ACHN (cell line): ENCODE measurements at places on chromosomes 12 and 14.
A peak's percentile ranks its signal among the peaks of the same experiment; 100 is the strongest.

- no peak for DNase-seq
Observed at GRCh38 chr14:63840981-63841380, 11.8 kb upstream of the SYNE2 start.

DNA sequence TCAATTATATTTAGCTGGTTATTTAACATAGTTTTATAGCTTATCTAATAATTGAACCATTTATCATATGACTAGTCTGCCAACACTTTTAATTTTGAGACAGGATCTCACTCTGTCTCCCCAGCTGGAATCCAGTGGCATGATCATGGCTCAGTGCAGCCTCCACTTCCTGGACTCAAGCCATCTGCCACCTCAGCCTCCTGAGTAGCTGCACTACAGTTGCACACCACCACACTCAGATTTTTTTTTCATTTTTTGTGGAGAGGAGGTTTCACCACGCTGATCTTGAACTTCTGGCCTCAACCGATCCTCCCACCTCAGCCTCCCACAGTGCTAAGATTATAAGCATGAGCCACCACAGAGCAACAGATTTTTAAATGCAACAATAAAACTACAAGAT lies 151.4 kb upstream of the MDGA2 start:
- peak; percentile 8 for DNase-seq

DNA sequence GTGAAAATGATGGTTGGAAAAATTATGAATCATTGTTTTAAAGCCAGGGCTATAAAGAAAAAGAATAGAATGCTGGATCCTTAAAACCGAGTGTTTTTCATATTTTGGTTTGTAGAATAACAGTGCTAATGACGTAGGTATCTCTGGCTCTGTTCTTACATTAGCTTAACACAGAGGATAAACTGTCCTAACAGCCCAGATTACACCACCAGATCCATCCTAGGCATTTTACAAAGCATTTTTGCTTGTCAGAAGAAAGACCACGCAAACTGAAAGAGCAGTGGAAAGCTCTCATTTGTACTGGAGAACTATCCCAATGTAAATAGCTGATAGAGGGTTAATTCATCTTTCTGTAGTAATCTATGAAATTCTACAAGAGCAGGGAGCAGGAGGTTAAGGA lies 13.6 kb downstream of the IFT81 start:
- DNase-seq = no peak

DNA sequence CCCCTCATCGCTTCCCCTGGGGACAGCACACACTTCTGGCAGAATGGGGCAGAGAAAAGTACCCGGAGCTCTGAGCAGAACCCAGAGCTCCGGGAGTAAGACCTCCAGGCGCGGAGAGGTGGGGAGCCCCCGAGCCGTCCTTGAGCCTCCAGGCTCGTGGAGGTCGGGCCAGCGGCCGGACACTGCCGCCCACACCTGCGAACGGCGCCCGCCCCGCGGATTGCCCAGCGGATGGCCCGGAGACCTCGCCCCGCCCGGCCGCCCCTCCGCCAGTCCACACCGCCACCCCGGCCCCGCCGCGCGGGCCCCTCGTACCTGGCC lies 344 bp downstream of the SPTLC2 start:
- no peak for DNase-seq

DNA sequence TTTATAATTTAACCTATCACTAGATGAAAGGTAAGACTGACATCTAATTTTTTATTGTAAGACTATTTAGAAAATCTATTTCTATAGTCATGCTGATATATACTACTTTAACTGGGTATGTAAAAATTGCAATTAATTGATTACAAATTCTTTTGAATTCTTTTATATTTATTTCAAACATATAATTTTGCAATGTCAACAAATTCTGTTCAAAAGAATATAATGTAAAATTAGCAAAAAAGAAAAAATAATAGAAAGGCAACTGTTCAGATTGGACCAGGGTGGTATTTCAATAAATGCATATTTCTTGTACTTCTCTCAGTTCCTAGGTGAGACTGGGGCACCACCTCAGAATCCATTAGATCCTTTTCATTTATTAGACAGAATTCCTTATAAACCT lies 1053.5 kb upstream of the FBXO33 start:
- no peak for DNase-seq

DNA sequence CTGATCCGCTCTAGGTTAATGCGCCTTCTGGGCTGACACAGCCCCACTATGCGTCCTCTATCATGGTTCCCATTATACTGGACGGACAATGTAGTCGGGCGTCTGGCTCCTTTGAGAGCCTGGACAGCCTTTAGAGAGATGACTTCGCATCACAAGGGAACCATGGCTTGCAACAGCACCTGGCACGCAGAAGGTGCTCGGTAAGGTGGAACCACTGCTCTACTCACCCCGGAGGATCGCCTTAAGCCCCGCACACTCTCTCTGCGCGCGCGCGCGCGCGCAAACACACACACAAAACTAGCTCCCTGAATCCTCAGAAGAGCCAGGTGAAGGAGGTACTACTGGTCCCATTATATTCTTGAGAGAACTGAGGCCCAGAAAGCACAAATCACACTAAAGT lies 7.1 kb downstream of the MAP3K12 start:
- no peak for DNase-seq

DNA sequence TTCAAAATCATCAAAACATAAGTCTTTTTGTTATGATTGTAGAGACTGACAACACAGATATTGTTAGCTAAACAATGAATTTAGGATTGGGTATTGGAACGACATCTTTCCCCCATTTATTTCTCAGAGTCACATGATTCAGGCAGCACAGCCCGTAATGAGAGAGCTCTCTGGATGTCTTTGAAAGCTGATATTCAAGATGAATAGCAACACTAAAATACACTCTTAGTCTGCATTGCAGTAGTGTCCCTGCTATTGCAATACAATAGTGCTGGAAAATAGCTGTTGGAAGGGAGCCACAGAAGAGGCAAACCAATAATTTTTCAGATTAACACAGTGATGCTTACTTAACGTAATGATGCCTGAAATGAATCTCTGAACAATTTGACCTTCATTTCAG lies 9.9 kb downstream of the GTSF1 start:
- DNase-seq = no peak

- DNase-seq = no peak
Observed at GRCh38 chr12:24134092-24134491, 184.6 kb upstream of the SOX5 start.

DNA sequence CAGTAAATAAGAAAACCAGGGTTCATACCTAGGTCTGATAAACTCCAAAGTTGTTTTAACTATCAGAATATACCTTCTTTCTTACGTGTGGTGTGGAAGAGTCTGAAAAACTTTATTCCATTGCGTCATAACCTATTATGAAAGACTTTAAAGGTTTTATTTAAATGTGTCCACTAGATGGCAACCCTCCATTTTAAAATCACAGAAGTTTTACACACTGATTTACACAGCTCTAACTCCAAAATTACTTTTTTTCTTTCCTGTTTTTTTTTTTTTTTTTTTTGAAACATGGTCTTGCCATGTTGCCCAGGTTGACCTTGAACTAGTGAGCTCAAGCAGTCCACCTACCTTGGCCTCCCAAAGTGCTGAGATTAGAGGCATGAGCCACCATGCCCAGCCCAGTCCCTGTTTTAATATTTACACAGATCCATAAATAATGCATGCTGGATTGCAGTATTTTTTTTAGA lies 17.3 kb upstream of the TMPRSS12 start:
- DNase-seq = peak; percentile 83

GRCh38 chr12:80943338-80943737 lies 5.6 kb upstream of the LIN7A start:
- DNase-seq = no peak

GRCh38 chr14:33483541-33483940 lies 467.3 kb downstream of the EGLN3 start:
- no peak for DNase-seq
